Iris pigment epithelial cell (primary cell): ENCODE measurements at places on chromosomes 2 and 18.
A peak's percentile ranks its signal among the peaks of the same experiment; 100 is the strongest.

DNA sequence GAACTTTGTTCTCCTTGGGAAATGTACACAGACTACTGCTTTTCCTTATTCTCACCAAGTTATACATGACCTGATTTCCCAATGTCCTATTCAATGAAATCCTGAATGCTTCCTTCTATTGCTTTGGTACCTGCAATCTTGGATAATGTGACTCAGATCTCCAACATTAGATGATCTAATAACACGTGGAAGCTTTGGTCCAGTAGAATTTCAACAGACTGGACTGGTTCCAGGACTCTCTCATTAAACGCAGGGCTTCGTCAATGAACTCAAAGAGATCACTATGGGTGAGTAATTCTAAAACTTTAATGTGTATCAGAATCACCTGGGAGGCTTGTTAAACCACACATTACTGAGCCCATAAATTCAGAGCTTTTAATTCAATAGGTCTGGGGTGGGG, 413.6 kb upstream of the KCNH7 start:
- no peak for DNase-seq

- DNase-seq, result peak; percentile 47
Observed at GRCh38 chr2:118774458-118775133, 72.9 kb downstream of the EN1 start.

DNA sequence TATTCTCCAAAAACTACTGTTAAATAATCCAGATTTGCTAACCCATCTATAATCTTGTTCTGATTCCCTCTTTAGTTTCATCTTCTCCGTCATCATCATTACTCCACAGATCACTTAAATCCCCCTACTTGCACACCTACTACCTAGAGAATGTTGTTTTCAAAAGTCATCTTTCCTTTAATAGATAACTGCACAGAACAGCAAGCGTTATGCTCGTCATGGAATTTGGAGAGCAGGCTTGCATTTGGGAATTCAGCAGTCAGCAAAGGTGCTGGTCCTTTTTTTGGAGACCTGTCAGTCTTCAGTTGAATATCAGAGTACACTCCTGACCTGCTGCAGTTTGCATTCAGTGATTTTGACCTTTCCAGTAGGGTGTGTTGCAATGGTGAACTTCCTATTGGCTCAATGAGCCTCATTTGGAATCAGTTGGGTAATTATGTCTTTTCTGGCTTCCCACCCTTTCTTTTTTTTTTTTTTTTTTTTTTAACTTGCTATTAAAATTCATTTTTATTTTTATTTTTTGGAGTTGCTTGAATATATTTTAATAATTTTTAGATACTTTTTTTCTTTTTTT, 110.6 kb downstream of the HNRNPLL start:
- no peak for DNase-seq

- peak; percentile 47 for DNase-seq
Observed at GRCh38 chr2:160581035-160581434, 87.4 kb upstream of the RBMS1 start.

- DNase-seq, result no peak
Observed at GRCh38 chr2:105176429-105176828, 65.1 kb upstream of the GPR45 start.

DNA sequence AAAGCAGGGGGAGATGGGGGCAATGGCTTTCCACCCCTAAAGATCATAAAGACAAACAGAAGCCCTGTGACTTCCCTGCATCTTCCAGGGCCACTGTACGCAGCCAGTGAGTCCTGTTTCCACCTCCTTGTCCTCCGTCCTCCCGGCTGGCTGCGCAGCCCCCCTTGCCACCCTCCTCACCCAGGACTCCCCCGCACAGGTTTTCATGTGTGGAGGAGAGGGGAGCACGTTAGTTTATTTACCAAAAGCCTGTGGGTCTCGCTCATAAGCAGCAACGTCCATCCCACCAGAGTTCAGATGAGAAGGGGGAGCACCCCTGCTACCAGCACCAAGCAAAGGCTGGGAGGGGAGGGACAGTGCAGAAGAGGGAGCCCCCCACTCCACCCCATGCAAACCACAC, 11.7 kb downstream of the CYP26B1 start:
- no peak for DNase-seq

- DNase-seq, result no peak
Observed at GRCh38 chr18:31441493-31441892, 6.0 kb upstream of the DSG3 start.

DNA sequence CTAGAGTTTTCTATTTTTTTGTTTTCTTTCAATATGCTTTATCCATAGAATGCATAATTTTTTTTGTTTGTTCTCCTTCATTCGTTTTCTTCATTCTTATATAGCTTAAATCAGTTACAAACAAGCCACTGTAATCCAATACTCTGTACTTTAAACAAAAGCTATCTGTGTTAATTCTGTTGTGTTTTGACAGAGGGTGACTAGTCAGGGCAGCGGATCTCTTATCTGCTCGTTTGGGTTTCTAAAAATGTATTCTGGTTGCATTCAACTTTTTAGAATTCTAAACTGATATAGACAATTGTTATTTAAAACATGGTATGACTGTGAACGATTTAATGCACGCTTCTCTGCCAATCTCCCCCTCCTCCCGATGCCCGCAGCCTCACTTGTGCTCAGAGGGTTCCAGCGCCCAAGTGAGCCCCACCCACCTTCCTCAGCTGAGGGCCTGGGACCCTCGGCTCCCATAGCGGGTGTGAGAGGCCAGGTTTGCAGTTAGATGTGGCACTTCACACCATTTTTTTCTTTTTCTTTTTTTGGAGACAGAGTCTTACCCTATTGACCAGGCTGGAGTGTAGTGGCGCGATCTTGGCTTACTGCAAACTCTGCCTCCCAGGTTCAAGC, 44.1 kb downstream of the NCK2 start:
- DNase-seq, result no peak

GRCh38 chr18:45213040-45213333, 402.3 kb upstream of the SLC14A2 start:
- DNase-seq, result no peak

GRCh38 chr2:133596701-133597393, 28.6 kb upstream of the NCKAP5 start:
- no peak for DNase-seq

GRCh38 chr2:214328941-214329340, 81.9 kb upstream of the VWC2L start:
- DNase-seq, result no peak

- peak; percentile 8 for DNase-seq
Observed at GRCh38 chr2:72515696-72516095, 310.1 kb downstream of the EXOC6B start.

- DNase-seq, result no peak
Observed at GRCh38 chr18:13566941-13567746, 159.2 kb downstream of the FAM210A start.

GRCh38 chr2:146847846-146848245, 997.0 kb upstream of the ACVR2A start:
- no peak for DNase-seq

DNA sequence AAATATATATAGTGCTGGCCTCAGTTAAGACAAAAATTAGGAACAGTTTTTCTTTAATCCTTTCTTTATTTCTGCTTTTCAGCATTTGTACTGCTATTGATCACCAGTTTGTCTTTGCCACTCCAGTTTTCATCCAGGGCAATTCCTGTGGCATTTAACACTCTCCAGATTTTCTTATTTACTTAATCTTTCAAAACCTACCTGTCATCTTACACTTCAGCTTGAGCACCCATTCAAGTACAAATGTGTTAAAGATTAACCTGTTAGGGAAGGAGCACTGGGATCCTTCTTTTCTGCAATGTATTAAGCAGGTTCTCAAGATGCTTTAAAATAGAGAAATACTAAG, 101.8 kb upstream of the SCN1A start:
- no peak for DNase-seq

DNA sequence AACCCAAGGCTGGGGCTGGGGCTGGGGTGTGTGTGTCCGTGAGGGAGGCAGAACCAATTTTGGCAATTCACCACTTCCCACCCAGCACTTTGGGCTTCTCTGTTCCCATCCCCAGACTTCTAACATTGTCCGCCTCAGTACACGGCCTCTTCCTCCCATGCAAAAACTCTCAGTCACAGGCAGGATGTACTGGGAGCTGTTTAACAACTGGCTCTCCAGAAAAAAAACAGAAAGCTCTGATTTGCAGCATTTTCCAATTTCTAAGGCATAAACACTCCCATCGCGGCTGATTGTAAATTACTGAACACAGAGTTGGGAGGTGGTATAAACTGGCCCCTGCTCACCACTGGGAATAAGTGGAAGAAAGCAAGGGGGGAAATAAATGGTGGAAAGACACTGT, 73.1 kb upstream of the MAP4K3 start:
- no peak for DNase-seq

- no peak for DNase-seq
Observed at GRCh38 chr2:52916981-52917380, 850.6 kb upstream of the CHAC2 start.

- no peak for DNase-seq
Observed at GRCh38 chr18:2907550-2908135, 60.8 kb downstream of the EMILIN2 start.

GRCh38 chr18:6257950-6258349, 156.8 kb downstream of the L3MBTL4 start:
- DNase-seq, result no peak

GRCh38 chr18:45335282-45336043, 279.8 kb upstream of the SLC14A2 start:
- no peak for DNase-seq

- DNase-seq, result no peak
Observed at GRCh38 chr2:57448816-57449215, 597.8 kb upstream of the VRK2 start.

- DNase-seq, result no peak
Observed at GRCh38 chr2:99939135-99939534, 203.3 kb downstream of the AFF3 start.

DNA sequence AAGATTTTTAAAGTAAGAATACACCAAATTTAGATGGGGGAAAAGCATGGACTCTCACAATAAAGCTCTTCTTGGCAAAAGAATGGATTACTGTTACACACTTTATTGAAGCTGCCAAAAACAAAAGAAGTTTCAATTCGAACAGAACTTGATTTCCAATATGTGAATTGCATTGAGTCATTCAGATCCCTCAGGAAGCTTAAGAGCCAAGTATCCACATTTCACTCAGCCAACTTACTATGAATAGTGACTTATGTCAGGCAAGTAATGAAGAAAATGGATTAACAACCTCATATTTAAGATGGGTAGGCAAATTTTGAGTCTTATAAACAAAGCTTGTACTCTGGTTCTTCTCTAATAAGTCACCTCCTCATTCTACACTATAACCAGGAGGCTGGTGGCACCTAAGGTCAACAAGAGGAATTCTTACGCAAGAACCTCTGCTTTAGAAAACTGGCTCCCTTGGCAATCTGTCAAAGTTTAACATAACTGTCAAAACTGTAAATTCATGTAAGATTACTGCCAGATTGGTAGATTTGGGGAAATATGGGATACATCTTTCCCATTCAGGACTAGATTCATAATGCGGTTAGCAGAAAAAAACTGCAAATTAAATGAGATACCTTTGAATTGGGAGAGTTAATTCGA, 6.0 kb downstream of the HADHA start:
- peak; percentile 59 for DNase-seq

DNA sequence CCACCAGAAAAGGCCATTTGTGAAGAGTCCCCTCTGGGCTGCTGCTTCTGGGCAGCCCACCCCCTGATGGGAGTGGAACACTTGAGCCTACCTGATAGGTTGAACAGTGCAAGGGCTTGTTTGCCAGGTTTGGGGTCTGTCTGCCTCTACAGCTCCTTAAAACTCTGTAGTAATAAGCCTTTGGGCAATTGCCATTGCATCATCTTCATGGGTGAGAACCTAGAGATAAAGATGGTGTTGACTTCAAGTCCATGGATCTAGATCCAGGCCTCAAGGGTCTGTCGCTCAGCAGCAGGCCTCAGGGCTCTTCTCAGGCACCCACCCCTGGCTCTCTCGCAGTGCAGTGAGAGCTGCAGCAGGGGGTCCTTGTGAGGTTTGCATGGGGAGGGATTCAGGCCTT, 47.1 kb upstream of the MCFD2 start:
- DNase-seq, result no peak

GRCh38 chr18:58596265-58596681, 32.6 kb downstream of the ALPK2 start:
- DNase-seq, result no peak

- no peak for DNase-seq
Observed at GRCh38 chr2:172225786-172226185, 123.1 kb upstream of the DLX2 start.

DNA sequence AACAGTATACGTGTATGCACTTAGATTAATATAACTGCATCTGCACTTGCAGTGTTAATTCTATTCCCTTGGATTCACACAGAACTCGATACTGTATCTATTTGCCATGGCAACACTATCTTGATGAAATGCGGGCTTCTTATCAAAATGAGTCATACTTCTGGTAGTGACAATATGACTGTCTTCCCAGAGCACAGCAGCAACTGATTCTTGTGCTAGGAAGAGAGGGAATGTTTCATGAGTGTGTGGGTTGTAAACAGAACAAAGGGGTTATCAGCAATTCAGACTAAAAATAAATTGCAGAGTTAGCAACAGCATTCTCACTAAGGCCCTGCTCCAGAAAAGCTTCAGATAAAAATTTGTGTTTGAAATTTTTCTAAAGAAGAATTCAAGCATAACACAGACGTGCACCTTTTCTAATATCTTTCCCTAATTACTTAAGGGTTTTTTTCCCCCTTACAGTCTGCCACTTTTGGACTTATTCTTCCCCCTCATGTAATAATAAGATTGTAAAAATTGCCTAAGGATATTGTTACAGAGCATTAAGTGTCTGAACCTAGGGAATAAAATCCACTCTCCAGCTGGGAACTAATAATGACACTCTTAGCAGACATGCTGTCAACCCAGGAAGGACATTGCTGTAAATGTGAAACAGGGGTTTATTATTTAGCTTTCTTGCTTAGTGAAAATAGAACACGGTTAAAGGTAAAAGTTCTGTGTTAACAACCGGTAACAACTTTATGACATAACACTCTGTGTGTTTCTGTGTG, 99.9 kb upstream of the SLC38A11 start:
- DNase-seq, result peak; percentile 48

DNA sequence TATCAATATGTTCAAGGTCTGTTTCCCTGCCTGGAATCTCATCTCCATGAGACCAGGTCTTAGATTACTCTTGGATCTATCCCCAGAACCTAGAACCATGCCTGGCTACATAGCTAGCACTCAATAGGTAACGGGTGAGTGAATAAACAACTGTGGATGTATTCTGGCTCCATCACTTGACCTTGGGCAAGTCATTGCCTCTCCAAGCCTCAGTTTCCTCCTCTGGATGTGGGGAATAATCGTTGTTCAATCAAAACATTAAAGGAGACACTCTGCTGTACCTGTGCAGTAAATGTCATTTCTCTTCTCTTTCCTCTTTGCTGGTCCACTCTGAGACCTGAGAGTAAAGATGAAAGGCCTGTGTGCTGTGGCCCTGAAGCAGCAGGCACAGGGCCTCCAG, 121.5 kb upstream of the MYCN start:
- DNase-seq, result no peak
